ENCODE measurements at places on chromosomes 2 and 18. TPM values are rescaled to one million over a fixed set of nuclear protein-coding genes. Genes with fewer than 3 reads are reported as not detected.

Gene MPPE1
- 23.5 TPM for total RNA-seq

Gene CRYBA2
- not detected for total RNA-seq

Gene SNTG2
- 4.2 TPM for total RNA-seq

Gene APLF
- 17.8 TPM for total RNA-seq

Gene SPHKAP
- total RNA-seq = 60.7 TPM

Gene KCMF1
- total RNA-seq = 42.0 TPM

Gene UGT1A3
- not detected for total RNA-seq

Gene SATB2
- total RNA-seq = 20.8 TPM

Gene FIGN
- total RNA-seq = 40.4 TPM

Gene MATN3
- 5.1 TPM for total RNA-seq

Gene HMSD
- total RNA-seq = 0.69 TPM

Gene LYPD6B
- total RNA-seq = 5.8 TPM

Gene LIMS4
- not detected for total RNA-seq

Gene EGR4
- total RNA-seq = 0.23 TPM

Gene RIOK3
- 79.8 TPM for total RNA-seq

Gene CAMKMT
- 19.6 TPM for total RNA-seq

Gene CREG2
- total RNA-seq = 47.1 TPM

Gene PRKAG3
- not detected for total RNA-seq

Gene CARF
- 26.3 TPM for total RNA-seq

Gene NXPH2
- total RNA-seq = 19.4 TPM

Gene ANKRD62
- 0.23 TPM for total RNA-seq

Gene GPR45
- 1.8 TPM for total RNA-seq

Gene FLACC1
- 3.7 TPM for total RNA-seq

Gene IKZF2
- total RNA-seq = 17.8 TPM

Gene TMEM163
- 41.3 TPM for total RNA-seq

Gene CFC1
- total RNA-seq = 9.2 TPM

Gene AMER3
- 33.7 TPM for total RNA-seq

Gene GKN2
- not detected for total RNA-seq

Gene CXXC1
- total RNA-seq = 46.1 TPM

Gene PTH2R
- total RNA-seq = 3.9 TPM

Gene FBXO41
- total RNA-seq = 37.6 TPM

Gene LHCGR
- total RNA-seq = 0.23 TPM

Gene ST6GAL2
- 170 TPM for total RNA-seq

Gene DSC1
- not detected for total RNA-seq

Gene GCKR
- total RNA-seq = 0.69 TPM

Gene MOGAT1
- not detected for total RNA-seq

Gene ZNF385B
- total RNA-seq = 4.6 TPM

Gene DSEL
- 61.1 TPM for total RNA-seq

Gene UGT1A9
- not detected for total RNA-seq

Gene LRP2
- total RNA-seq = 11.5 TPM

Gene REG1B
- total RNA-seq = not detected

Gene ANKRD29
- total RNA-seq = 11.3 TPM

Gene SLC16A14
- 66.9 TPM for total RNA-seq

Gene CXCR4
- 46.8 TPM for total RNA-seq

Gene GALNT14
- total RNA-seq = 20.5 TPM
